ENCODE measurements at places on chromosomes 6 and 20.

GRCh38 chr6:110671447-110671846, 143.8 kb downstream of the CDK19 start:
- no peak for DNase-seq

- no peak for DNase-seq
Measured at GRCh38 chr6:44480097-44480541, 92.6 kb downstream of the CDC5L start.

- DNase-seq, result peak; percentile 85
Measured at GRCh38 chr6:96450082-96450769, 71.4 kb upstream of the UFL1 start.

DNA sequence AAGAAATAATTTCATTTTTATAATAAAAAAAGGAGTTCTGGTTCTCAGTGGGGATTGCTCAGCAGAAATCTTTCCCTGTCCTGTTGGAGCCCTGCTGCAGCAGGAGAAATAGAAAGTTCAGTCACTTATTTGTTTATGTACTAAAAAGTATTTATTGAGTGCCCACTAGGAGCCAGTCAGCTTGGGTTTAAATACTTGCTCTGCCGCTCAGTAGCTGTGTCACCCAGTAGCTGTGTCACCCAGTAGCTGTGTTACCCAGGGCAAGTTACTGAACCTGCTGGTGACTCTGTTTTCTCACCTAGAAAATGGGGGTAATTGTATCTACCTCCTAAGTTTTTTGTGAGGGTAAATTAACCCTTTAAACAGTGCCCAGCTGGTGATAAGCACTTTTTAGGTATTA, 32.9 kb downstream of the FOXF2 start:
- DNase-seq, result no peak

- DNase-seq, result peak; percentile 29
Measured at GRCh38 chr6:113396730-113397129, 460.4 kb upstream of the MARCKS start.

GRCh38 chr6:21084656-21085055, 508.9 kb upstream of the SOX4 start:
- no peak for DNase-seq

DNA sequence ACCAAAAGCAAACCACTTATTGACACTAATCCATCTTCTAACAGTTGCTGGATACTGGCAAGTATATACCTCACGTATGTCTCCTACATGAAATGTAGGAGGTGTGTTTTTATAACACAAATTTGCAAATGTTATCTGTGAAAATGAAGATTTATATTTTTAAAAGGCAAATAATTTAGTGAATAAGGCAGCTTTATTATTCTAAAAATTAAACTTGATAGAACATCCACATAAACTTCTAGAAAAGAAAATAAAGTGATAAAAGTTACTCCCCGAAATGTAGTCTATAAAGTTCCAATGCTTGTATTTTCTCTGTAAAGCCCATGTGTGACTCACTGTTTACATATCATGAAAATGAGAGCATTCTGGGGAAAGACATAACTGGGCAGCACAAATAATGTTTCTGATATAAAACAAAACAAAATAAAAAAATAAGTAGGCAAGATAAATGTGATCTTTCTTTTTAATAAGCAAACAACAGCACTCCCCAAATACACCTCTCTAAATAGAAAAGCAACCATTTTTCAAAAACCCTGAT, 84.4 kb downstream of the MAP7 start:
- DNase-seq, result no peak
